Suppressor macrophage (primary cell): ENCODE measurements at places on chromosomes 11 and 22.

- no peak for DNase-seq
Measured at GRCh38 chr11:19650467-19650866, 62.2 kb upstream of the NAV2 start.

DNA sequence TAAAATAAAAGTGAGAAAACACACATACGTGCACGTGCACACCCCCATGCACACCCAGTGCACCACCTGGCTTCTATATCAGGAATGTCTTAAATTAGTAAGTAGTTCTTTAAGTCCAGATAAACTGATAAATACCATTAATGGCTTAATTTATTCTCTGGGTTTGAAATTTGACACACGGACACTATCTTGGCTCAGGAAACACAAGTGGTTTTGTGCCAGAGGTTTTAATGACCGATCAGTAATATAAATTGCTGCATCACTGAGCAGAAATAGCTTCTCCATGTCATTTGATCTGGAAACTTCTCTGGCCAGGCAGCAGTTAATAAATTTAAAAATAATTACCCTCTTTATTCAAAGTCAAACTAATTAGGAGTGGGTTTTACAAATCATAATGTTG lies 101.5 kb upstream of the NNMT start:
- no peak for DNase-seq

DNA sequence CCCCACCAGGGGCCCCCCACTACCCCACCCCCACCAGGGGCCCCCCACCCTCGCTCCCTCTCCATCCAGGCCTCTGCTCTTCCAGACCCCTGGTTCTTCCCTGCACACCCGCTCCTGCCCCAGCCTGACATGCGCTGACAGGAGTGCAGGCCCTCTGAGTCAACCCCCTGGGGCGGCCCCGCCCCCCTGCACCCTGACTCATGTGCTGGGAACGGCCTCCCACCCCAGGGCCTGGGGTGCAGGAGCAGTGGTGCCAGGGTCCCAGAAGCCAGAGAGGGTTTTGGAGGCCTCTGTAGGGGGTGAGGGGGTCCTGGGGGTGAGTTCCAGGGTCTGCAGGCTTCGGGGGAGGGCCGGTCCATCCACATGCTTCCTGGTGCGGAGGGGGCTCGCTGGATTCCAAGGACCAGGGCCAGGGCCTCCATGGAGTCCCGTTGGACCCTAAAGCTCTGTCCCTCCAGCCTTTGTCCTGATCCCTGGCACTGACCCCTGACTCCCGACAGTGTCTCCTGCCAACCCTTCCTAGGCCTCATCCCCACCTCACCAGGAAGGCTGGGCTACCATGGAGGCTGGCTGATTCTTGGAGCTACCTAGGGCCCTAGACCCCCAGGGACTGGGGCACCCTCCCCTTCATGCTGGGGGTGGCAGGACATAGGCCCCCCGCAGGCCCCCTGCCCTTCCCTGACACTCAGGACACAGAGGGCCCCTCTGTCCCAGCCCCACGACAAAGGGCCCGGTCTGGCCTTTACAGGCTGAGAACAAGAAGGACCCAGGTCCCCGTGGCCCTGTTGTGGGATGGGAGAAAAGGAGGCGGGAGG lies 583 bp upstream of the PKP3 start:
- no peak for DNase-seq

DNA sequence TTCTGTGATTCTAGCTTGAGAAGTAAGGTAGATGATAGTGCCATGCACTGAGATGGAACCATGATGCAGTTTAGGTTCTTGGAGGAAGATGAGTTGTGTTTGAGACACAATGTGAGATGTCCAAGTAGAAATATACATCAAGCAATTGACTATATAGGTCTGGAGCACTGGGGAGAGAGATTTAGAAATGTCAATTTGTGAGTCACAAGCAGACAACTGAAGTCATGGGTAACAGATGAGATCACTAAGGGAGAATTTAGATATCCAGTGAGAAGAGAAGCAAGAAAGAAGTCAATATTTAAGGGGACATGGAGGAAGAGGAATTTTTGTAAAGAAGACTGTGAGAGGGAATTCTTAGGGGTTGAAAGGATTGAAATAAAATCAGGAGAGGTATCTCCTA lies 65.1 kb upstream of the RRAS2 start:
- DNase-seq = peak; percentile 55

- peak; percentile 51 for DNase-seq
Measured at GRCh38 chr11:118910309-118911112, 15.2 kb downstream of the BCL9L start.

GRCh38 chr22:39308614-39309363 lies 10.6 kb downstream of the RPL3 start:
- peak; percentile 93 for DNase-seq

GRCh38 chr11:134476435-134477021 lies 64.5 kb upstream of the B3GAT1 start:
- DNase-seq = peak; percentile 11

- DNase-seq = no peak
Measured at GRCh38 chr11:123690485-123690884, 36.1 kb upstream of the SCN3B start.

GRCh38 chr22:19757140-19757984 lies 3.2 kb upstream of the TBX1 start:
- peak; percentile 54 for DNase-seq

- DNase-seq = peak; percentile 52
Measured at GRCh38 chr11:81237139-81237538, 1496.5 kb downstream of the FAM181B start.

- DNase-seq = no peak
Measured at GRCh38 chr11:83033972-83034672, 37.6 kb downstream of the RAB30 start.

DNA sequence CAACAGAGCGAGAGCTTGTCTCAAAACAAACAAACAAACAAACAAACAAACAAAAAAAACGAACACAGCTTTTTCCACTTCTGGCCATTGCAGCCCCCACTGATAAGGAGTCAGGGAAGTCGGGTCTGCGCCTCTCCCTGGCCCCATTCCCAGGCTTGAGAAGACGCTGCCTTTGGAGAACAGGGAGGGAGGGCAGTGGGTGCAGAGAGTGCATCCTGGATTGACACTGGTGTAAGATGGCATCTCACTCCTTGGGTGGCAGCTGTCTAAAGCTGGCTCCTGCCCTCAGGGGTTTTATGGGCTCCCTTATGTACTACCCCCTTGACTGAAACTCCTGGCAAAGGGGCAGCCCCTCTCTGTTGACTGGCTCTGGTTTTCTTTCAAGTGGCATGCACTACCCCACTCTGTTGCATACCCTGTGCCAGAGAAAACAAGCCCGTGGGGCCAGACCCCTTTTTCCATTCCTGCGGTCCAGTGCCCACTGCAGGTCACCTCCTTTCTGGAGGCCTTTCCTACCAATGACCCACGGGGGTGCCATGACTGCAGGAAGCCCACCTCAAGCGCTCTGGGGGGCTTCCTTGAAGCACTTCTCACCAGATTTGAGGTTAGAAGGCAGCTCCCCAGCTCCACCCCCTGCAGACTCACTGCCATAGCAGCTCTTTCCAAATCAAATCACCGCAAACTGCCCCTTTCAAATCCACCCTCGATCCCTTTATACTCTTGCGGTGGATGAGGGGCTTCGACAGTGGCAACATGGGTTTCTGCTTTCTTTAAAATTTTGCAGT lies 12.7 kb downstream of the DRAP1 start:
- no peak for DNase-seq

DNA sequence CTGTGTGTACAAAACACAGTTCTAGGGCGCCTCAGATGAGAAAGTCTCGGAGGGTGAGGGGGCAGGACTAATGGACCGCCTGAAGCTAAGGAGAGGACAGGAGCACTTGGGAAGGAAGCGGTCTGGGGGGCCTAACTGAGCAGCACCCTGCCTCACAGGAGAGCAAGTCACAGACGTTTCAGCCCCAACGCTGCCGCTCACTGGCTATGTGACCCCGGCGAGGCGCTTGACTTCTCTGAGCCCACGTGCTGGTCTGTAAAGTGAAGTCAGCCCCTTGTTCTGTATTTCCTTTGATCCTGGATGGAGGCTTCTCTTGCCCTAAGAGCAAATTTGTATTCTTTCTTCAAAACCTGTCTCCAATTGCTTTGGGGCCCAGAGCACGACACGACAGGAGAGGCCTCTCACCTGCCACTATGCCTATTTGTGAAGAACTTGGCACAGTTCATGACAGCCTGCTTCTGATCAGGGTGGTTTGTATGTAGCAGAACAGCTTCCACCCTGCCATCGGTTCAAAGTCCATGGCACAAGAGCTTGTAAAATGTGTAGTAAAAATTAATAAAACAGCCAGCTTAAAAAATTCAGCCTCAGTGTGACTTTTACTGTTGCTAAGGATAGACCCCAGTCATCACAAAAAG lies 59.1 kb downstream of the WNT11 start:
- no peak for DNase-seq

- DNase-seq = peak; percentile 85
Measured at GRCh38 chr11:12200279-12200990, 90.0 kb downstream of the MICAL2 start.

DNA sequence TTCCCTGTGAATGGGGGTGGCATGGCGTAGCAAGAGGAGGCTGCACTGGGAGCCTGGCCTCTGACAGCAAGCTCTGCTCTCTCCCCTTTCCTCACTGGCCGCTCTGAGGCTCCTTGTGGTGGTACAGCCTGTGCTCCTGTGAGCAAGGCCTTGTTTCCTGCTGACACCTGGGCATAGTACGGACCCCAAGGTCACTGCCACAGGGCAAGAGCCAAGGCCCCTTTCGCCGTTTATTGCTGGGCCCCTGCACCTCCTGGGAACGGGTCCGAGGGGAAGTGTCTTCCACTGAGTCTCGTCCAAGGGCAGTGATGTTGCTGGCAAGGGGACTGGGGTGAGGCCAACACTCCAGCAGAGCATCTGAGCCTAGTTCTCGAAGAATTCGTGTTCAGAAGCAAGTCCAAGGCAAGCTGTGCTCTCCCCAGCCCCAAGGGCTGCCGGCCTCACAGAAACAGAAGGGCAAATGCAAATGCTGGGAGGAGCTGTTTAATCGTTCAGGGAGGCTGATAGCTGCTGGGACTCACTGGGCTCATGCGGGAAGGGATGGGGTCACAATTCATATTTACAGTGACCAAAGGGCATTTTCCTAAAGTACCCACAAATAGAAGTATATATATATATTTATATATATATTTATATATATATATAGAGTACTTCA lies 15.9 kb upstream of the TTLL12 start:
- DNase-seq = no peak

DNA sequence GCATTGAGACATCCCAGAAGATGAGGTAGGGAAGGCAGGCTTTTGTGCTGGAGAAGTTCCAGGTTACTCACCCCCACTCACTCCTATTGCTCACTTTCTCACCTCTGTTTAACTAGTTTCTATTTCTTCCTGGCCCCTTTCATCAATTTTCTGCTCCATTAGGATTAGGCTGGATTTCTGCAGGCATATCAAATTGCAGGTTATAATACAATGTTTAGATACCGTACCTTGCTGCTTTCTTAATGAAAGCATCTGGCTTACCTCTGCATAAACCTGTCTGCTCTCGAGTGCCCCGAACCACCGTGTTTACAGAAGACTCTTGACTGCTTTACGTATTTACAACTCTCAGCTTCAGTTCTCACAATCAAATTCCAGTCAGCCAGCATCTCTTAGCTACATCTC lies 173.7 kb downstream of the ADAMTS15 start:
- no peak for DNase-seq
